RPMI7951 (cell line): ENCODE measurements at places on chromosomes 1 and 21. TPM values are rescaled to one million over a fixed set of nuclear protein-coding genes. Genes with fewer than 3 reads are reported as not detected.

DNA sequence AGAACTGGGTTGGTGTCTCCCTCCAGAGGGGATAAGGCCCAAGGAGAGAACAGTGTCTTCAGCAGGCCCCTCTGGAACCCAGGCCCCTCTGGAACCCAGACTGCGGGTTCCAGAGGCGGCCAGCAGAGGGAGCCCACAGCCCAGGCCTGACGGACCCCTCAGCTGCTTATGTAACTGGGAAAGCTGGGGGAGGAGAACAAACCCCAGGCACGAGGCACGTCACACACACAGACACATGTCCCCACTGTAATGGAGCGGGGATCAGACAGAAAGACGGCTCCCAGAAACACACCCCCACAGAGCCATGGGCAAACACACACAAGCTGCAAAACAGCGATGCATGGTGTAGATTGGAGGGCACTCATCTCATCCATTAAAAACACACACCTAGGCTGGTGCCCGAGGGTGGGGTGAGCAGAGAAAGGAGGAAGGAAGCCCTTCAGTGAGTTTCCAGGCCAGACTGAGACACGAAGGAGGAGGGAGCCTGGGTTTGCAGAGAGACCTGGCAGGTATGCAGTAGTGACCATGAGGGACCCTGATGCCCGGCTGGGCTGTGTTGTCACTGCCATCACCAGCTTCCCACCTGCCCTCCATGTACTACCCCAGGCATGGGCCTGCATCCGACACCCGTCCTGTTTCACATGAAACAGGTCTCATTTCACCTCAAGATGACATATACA lies 2.8 kb upstream of the IGSF8 start:
- DNase-seq = peak; percentile 73

Gene CHML
- total RNA-seq = 8.8 and 9.7 TPM in 2 replicates

DNA sequence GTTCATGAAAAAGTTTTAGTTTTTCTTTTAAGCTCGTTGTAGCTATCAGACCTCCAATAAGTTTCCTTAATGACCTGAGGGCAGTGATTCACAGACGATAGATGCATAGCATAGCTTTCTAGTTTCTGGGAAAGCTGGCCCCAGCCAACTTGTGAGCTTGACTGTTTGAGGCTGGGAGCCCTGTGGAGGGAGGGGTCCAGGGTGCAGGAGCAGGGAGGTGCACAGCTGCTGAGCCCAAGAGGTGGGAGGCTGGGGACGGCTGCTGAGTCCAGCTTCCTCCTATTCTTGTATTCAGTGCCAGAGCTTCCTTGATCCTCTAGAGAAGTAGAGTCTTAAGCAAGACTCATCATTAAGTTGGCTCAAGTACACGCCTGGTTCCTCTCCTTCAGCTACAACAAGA lies 11.0 kb upstream of the AVPR1B start:
- DNase-seq = peak; percentile 75

Gene RIIAD1
- total RNA-seq = not detected in 2 replicates

GRCh38 chr1:182357171-182357570 lies 34.4 kb downstream of the GLUL start:
- no peak for DNase-seq

DNA sequence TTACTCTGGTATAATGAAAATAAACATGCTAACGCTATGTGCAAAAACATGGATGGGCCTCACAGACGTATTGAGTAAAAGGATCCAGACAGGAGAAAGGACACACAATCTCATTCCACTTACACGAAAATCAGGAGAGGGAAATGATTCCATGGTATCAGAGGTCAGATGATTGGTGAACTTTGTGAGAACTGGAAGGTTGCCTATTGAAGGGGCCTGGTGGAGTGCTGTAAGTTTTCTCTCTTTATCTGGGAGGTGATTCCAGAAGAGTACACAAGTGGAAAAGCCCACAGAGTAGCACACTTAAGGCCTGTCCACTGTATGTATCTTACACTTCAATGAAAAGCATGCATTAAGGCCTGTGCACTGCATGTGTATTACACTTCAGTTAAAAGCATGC lies 9.6 kb downstream of the GSTM2 start:
- DNase-seq = no peak

Gene CD34
- total RNA-seq = 0.29 and 0.96 TPM in 2 replicates

DNA sequence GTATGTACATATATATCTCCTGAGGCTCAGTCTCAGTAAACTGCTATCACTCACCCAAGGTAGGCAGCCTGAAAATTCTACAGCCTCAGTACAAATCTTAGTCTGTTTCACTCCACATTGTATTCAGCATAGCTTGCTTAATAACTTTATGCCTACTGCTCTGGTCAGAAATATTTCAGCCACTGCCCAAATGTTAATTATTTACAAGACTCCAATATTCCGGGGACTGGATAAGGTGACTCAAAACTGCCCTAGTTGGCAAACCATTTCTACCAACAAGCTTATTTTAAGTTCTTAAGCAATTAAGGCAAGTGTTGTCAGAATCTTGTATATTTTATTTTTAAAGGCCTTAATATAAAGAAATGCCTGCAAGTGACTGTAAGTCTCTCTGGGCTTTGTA lies 114.8 kb downstream of the LRRIQ3 start:
- DNase-seq = no peak

- DNase-seq = no peak
Measured at GRCh38 chr1:7683521-7683920, 87.6 kb upstream of the VAMP3 start.

Gene SIK1
- total RNA-seq = 1.7 and 2.8 TPM in 2 replicates

DNA sequence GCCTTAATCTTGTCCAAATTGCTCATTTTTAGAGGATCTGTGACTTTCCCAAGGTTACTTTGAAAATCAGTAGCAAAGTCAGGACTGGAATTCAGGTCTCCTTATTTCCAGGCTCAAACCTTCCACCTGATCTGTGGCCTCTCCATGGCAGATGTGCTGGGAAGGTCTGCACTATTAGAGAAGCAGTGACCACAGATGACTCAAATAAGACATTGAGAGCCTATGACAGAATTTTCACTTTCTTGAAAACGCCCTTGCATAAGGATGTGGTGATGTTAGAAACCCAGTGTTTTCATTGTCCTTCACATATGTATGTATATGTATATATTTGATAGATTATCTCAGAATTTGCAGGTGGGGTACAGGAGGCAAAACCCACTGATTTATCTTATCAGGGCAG lies 45.3 kb downstream of the TTC39A start:
- DNase-seq = no peak

Gene SLC1A7
- total RNA-seq = not detected in 2 replicates

Gene DCDC2B
- not detected in 2 replicates for total RNA-seq

DNA sequence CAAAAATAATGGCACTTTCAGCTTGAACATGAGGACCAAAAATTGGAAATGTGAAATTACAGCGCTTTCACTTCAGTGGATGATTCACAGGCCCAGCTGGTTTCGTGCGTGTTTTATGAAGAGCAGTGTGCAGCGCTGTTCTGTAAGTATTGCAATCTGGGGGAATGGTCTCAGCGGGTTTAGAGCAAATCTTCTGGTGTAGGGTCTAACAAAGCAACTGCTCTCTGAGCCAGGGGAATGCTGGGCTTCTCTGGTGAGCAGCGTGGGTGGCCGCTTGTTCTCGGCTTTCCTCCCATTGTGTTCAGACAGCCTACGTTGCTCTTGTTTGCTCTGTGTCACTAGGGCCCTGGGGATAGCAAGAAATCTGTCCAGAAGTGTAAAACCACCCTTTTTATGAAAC lies 42.4 kb upstream of the GADD45A start:
- DNase-seq = no peak

DNA sequence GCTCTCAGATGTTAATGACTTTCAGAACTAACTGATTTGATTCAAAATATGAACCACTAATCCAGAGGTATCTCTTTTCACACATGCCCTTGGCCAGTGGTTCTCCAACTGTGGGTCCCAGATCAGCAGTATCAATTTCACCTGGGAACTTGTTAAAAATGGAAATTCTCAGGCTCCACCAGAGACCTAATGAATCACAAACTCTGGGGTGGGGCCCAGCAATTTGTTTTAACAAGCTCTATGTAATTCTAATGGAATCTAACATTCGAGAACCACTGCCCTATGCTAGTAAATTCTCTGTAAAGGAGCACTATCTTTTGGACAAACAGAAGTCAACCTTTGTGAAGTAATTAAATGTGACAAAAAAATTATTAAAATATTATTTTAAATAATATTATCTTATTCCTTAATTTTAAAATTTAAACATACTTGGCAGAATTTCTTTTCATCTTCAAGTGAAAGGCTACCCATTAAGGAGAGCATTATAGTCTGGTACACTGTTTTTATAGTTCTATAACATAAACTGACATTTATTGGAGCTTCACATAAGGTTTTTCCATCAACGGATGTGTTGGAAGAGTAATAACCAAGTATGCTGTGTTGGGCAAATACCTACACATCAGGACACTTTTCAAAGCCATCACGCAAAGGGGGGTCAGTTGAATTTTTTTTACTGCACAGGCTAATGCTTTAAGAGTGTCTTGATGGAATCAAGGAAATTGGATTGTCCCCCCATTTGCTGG lies 130.4 kb downstream of the LHX4 start:
- DNase-seq = peak; percentile 10

- DNase-seq = peak; percentile 43
Measured at GRCh38 chr1:55064071-55064581, 24.8 kb downstream of the PCSK9 start.

Gene B3GALT5
- total RNA-seq = 0.39 and 0.72 TPM in 2 replicates

Gene PCNX2
- total RNA-seq = 5.6 and 6.0 TPM in 2 replicates

Gene DHDDS
- total RNA-seq = 30.8 and 33.2 TPM in 2 replicates

GRCh38 chr1:210252621-210253051 lies 20.0 kb downstream of the SERTAD4 start:
- DNase-seq = no peak

DNA sequence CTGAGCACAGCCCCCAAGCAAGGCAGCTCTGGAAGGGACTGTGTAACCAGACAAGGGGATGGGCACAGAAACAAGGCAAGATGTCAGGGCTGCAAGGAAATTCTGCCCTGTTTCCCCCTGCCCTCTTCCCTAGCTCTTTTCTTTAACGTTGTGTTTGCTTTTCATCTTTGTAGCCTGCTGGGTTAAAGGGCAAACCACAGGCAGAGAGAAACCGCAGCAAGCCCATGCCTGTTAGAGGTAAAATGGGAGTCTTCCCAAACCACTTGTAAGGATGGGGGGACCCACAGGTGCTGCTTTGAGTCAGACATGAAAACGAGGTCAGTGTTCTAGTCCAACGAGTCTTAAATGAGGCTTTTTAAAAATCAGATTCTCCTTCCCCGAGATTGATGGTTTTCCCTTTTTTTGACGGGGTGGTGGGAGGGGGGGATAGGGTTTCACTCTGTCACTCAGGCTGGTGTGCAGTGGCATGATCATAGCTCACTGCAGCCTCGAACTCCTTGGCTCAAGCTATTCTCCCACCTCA lies 13.3 kb downstream of the TGFBR3 start:
- DNase-seq = peak; percentile 40

GRCh38 chr1:165539306-165539705 lies 4.5 kb upstream of the LRRC52 start:
- DNase-seq = peak; percentile 69
